ENCODE measurements at places on chromosomes 5 and 9.

DNA sequence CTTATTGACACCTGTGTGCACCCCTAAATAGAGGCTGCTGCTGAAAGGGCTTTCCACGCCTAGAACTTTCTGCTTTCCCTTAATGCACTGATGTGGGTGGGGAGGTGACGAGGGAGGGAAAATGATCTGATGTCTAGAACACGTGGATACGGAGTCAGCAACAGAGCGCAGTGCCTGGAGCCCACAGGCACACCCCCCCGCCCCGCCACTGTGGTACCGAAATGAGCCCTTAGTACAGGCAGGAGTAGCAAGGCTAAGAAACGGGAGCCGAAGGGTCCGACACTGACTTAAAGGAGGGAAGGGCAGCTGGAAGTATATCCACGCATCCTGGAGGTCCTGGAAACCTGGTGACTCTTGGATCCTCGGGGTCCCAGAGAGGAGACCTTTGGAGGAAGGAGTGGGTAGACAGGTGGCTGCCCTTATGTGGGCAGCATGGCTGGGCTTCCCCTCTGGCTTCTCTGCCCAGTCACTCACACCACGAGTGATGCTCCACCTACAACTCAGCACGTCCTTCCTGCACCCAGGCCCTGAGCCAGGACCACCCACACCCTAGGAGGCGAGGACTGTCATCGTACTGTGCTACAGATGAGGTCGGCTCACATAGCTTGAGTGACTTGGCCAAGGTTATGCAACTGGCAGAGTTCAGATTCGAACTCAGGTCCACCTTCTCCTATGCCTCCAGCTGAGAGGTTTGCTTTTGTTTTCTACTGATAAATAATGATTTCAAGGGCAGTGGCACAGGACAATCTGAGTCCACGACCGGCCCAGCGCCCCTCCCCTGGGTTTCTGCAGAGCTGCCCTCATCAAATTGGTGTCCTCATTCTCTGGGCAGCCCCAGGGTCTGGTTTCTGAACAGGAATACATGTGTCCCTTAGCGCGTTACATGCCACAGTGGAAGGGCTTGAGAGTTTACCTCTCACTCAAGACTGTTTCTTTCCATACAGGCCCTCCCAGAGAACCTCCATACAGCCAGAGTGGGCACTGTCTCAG is 4.7 kb upstream of the VAV2 start:
- peaks cover 13% of the 10 kb centered on the region for H3K4me1 ChIP-seq
- no peak overlapping the region for H3K27ac ChIP-seq
- no peak overlapping the region for H3K4me3 ChIP-seq
- H3K27me3 ChIP-seq: no peaks in the 10 kb centered on the region

DNA sequence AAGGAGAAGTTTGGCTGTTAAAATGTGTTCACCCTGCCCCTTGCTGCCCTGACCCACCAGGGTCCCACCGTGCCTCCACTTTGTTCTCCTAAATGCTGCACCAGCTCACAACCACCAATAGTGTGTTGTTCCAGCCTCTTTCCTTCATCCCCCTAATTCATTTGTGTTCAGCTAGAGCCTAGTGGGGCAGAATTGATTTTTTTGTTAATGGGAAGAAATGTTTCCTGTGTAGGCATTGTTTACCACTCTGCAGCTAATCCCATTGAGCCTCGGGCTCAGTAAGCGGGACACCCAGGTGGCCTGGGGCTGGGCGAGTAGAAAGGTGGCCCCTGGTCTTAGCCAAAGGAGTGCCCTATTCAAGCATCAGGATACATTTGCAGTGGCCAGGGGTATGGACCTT is 127.6 kb downstream of the MVB12B start:
- no peaks in the 10 kb centered on the region for H3K27me3 ChIP-seq
- H3K4me3 ChIP-seq: no peak overlapping the region
- no peak overlapping the region for H3K27ac ChIP-seq
- H3K36me3 ChIP-seq: peaks cover 4% of the 10 kb centered on the region

GRCh38 chr5:24788829-24789514 is 144.2 kb upstream of the CDH10 start:
- H3K36me3 ChIP-seq: no peaks in the 10 kb centered on the region
- no peak overlapping the region for H3K4me3 ChIP-seq

- H3K4me1 ChIP-seq: no peaks in the 10 kb centered on the region
- no peak overlapping the region for H3K27ac ChIP-seq
- H3K27me3 ChIP-seq: no peaks in the 10 kb centered on the region
- no peaks in the 10 kb centered on the region for H3K36me3 ChIP-seq
These were observed 10.3 kb downstream of the IDNK start for GRCh38 chr9:83633255-83633654.
